ENCODE measurements at places on chromosomes 1 and 21.

DNA sequence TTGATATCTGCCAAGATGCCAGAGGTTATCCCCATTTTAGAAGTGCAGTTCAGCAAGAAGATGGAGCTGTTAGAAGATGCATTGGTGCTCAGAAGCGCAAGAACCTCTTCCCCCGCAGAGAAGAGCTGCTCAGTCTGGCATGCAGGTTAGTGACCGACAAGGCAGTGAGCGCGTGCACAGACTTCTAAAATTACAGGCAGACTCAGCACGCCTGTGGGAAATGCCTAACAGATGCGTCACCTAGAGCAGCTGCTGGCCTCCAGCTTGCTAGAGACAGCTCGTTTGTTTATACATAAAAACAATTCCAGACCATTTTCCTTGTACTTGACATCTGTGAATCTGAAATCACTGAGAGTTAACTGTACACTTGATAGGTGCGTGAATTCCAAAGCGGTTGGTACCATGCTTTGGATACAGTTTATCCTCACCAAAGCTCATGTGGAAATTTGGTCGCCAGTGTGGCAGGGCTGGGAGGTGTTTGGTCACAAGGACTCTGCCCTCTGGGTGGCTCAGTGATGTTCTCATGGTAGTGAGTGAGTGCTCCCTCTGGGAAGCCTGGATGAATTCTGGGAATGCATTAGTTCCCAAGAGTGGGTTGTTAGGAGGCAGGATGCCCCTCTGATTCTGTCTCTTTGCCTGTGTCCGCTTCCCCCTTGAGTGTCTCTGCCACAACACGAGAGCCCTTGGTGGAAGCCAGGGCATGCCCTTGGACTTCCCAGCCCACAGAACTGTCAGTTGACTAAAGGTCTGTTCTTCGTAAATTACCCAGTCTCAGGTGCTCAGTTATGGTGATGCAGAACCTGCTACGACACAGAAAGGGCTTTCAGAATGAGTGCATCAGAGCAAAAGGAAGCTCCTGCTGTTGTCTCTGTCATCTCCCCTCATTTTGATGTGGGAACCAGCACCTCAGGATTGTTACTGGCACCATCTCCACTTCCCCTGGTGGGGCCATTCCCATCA, 24.4 kb downstream of the SNAP47 start:
- DNase-seq, result no peak

GRCh38 chr1:1510912-1511532, 940 bp upstream of the ATAD3A start:
- DNase-seq, result no peak

DNA sequence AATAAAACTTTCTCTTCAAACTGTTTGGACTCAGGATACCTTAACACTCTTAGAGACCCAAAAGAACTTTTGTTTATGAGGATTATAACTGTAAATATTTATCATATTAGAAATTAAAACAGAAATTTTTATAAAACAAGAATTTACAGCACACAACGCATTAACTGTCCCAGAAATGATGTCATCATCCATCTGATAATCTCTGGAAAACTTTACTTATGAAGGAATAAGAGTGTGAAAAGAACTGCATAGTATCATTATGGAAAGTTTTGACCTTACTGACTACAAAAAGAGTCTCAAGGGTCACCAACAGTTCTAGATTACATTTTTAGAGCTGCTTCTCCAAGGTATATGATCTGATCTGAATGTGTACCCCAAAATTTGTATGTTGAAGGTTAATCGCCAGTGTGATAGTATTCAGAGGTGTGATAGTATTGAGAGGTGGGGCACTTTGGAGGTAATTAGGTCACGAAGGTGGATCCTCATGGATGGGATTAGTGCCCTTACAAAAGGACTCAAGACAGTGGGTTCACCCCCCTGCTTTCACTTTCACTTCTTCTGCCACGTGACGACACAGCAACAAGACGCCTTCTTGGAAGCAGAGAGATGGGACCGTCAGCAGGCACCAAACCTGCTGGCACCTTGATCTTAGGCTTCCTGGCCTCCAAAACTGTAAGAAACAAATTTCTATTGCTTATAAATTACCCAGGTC, 95.7 kb upstream of the NR5A2 start:
- DNase-seq, result no peak

GRCh38 chr1:41863718-41864117, 55.0 kb downstream of the HIVEP3 start:
- DNase-seq, result no peak

DNA sequence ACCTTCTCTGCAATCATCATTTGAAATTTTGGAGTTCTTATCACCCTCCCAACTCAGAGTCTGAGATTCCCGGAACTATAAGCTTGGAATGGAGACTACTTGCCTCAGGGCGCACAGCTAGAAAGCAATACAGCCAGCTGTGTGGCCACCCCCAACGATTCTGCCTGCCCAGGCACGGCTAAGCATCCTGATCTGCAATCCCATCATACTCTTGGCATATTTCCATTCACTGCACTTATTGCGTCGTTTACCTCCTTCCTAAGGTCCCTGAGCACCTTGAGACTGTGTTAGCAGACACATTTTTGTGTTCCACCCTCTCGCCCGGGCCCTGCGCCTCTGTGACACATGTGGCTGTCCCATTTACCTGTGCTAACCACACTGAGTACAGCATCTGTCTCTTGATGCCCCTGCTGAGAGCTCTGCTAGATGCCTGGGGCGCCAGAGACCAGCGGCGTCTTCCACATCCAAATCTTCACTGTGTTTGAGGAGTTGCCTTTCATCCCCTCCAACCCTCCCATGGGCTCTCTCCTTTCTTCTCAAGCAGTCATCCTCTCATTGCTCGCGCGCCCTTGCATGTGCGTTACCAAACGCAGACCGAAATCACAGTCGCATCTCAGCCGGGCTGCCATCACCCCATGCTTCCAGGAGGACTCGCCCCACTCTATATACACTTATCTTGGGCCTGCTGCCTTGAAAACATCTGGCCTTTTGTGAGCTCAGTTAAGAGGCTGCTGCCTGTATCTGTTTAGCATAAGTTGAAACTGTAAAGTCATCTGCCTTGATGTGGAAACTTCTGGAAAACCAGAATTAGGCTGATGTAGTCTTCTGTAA, 3.5 kb upstream of the CLDN19 start:
- DNase-seq, result no peak

DNA sequence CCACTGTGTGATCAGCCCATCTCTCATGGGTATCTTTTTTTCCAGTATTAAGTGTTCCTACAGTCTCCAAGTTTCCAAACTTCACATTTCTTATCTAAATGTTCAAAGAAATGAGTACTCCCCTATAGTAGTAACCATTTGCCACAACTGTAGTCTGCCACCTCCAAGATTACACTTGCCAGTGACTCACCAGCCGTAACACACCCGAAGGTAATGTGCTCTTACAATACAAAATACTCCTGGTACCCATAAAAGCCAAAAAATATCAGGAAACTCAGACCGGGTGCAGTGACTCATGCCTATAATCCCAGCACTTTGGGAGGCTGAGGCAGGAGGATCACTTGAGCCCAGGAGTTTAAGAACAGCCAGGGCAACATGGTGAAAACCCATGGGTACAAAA, 20.5 kb upstream of the ZNF496 start:
- no peak for DNase-seq

- no peak for DNase-seq
Measured at GRCh38 chr1:17233675-17234320, 15.1 kb upstream of the PADI3 start.

GRCh38 chr1:200427744-200428143, 17.9 kb upstream of the ZNF281 start:
- no peak for DNase-seq

DNA sequence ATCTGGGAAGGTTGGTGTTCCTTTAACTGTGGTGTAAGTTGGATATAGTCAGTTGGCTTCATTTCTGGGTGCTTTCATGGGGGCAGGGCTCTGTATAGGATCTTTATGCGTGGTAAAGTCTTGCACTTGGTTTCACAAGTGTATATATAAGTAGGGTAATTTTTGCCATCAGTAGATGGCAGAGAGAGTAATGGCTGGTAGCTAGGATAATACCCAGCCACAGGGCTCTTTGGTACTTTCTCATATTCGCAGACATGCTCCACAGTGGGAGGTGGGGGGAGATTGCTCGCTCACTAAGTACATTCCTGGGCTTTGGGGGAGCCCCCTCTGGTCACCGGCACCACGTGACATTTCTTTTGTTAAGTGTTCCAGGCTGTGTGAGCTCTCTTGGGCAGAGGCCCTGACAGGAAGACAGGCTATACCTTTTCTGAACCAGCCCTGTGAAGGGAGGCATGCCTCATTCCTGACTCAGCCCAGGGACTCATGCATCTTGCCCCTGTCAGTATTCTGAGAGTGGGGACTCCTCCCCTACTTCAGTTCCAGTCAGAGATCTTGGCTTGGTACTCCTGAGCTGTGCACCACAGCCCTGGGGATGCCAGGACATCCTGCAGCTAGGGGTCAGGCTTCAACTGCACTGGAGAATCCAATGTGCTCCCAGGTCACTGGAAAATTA, 37.6 kb downstream of the FCRL2 start:
- DNase-seq, result no peak

All from C1 segment of cervical spinal cord (tissue), 14 donors.